RWPE1 (cell line): ENCODE measurements at places on chromosomes 6 and 20.

DNA sequence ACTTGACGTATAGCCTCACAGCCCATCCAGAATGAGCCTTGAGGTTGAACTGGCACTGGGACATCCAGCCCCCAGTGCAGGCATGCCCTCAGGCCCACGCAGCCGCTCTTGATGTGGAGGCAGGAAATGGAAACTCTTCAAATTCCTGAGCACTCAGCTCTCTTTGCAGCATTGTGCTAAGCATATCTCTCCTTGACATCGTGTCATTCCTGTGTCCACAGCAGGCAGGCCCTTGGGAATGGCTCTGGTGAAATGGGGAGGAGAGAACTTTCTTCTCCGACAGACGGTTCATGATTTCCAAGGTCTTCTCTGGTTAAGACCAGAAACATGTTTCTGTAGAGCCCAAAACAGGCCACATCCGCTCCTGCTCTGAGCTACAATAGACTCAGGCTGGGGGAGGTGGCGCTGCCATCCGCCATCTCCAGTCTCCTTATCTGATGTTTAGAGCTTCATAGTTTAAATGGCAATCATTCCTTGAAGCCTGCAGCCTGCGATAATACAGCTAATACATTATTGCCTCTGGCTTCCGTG is 248.8 kb downstream of the CDH4 start:
- DNase-seq = no peak

DNA sequence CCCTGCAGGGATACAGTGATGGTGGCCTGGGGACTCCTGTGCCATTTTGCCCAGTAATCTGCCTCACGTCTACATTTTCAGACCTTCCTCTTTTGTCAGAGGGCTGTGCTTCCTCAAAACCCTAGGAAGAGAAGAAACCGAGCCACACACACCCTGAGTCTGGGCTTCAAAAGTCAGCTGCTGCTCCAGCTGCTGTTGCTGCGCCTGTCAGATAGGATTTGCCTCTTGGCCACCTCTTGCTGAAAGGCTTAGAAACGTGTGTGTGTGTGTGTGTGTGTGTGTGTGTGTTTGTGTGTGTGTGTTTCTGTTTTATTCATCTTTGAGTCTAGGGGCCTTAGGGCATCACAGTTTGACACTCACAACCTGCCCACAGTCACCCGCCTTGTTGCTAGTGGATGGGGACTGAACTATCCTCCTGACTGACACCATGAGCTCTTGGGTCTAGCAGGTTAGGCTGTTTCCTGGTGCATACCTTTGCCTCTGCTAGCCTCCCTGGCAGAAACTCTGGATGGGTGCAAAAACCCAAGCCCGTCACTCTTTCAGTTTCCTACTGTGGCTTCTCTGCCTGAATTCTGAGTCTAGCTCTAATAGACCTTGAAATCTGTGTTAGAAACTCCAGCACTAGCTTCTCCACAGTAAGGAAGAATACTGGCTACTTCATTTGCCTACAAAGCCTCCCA is 94.9 kb upstream of the CEP85L start:
- no peak for DNase-seq

DNA sequence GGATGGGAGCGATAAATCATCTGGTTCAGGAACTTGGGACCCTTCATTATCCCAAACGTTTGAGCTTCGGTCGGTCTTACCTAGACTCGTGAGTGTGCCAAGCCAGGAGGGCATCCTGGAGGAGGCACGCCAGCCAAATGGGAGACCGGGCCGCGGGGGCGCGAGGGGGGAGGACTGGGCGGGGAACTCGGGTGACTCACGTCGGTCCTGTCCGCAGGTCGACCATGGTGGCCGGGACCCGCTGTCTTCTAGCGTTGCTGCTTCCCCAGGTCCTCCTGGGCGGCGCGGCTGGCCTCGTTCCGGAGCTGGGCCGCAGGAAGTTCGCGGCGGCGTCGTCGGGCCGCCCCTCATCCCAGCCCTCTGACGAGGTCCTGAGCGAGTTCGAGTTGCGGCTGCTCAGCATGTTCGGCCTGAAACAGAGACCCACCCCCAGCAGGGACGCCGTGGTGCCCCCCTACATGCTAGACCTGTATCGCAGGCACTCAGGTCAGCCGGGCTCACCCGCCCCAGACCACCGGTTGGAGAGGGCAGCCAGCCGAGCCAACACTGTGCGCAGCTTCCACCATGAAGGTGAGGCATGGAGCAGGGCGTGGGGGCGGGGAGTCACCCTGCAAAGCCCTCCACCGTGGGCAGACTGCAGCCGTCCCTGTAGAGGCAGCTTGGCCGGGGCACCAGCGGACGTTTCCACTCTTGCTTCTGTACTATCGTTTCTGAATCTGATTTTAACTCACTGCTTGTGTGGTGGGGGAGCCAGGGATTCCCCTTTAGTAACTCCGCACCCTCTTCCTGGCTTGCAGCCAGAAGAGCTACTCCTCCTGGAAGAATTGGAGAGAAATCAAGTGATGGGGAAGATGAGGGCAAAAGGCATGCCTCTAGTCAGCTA is 2.7 kb downstream of the BMP2 start:
- peak; percentile 62 for DNase-seq

DNA sequence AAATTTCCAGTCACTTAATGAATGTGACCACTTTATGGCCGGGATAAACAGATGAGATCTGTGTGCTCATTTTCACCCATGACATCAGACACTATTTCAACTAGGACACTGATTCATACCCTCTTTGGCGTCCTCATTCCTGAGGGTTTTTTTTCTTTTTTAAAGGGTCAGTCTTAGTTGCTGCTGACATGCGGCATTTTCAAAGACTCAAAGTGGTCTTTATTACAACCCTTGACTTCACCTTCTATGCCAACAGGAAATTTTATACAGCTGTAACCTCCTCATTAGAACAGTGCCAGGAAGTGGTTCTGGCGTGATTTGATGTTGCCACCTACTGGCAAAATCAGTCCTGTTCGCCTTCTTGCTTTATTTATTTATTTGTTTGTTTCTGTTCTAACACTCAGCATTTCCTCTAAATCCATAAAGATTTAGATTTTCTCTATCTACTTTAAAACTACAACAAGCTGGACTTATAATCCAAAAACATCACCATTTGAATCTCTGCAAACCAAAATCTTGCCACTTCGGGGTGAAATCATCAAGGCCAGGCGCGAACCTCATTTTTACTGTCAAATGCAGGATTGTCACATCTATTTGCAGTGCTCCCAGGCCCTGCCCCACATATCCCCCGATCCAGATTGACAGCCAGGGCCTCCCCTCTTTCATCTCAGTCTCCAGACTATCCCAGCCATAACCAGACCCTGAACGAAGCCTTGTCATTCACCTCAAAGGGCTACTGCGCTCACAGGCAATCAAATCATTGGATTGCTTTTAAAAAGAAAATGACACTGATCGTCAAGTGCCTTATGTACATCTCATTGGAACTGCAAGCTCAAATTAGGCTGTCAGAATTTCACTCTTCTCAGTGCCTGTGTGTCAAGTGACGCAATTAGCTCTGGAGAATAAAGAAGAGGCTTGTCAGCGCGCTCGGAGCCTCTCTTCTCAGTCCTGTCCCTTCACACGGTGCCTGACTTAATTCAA is 77.5 kb downstream of the C6orf118 start:
- peak; percentile 29 for DNase-seq

DNA sequence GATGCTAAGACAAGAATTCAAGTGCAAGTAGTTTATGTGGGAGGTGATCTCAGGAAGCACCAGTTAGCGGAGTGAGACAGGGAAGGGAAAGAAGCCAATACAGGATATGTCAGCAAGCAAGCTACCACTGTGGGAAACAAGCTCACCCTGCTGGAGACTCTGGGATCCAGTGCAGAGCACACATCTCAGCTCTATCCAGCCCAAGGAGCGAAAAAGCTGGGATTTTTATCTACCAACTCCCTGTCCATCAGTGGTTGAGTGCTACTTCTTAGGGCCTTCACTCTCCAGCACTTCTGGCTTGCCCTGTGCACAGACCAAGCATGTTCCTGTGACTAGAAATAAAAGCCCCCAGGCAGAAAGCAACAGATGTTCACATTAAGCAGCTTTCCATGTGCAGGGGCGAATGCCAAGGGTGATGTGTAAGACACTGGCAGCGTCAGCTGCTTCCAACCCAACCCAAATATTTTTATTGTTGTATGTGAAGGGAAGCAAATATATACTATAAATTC is 10.8 kb upstream of the RNF24 start:
- peak; percentile 73 for DNase-seq

DNA sequence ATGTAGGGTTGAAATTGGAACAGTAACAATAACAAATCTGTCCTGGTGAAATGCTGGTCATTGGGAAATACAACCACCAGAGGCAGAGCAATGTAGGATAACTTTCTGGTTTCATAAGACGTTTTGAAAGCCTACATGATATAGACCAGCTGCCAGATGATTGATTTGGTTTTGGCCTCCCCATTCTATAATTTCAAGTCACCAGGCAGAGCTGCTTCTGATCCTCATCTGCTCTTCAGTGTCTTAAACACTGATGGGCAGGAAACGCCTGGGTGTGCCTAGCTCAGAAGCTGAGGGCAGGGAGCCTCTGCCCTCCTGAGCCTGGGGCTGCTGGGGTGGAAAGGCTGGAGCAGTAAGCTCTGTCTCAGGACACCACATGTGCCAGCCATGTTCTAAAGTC is 24.5 kb downstream of the DHX35 start:
- no peak for DNase-seq

DNA sequence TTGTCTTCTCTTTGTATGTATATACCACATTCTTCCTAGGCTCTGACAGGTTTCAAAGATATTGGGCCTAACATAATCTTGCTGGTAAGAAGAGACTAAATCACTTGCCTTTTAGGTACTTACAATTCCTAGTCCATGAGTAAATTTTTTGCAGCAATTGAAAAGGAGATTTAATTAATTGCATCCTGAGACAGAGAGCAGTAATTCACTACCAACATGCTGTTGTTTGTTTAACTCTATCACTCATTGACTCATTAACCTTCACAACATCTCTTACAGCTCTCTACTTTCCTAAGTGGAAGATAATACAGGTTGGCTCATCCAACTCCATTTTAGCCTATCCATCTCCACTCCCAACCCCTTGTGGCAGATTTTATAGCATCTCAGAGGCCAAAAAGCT is 280.4 kb downstream of the ALDH8A1 start:
- no peak for DNase-seq

DNA sequence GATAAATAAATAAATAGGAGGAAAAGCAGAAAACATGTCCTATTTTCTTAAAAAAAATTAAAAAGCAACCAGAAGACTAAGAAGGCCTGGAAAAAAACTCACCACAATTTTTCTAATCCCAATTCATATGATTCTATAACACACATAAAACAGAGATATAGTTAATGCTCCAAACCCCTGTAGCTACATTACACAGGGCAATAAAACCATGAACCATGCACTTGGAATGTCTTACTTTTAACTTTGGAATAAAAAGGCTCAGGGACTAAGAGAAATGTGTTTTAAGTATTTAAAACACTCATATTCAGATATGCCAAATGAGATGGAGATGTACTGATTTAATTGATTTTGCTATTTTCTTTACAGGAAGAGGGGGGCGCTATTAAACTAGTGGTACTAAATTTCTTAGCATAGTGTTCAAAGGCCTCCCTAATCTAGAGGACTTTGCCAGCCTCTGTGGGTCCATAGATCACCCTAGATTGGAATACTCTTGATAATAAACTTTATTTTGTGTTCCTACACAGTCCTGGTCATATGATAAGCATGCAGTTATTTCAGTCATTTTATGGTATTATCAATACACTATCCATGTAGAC is 30.3 kb upstream of the GCM1 start:
- no peak for DNase-seq

GRCh38 chr6:6803180-6803977 is 214.9 kb downstream of the LY86 start:
- peak; percentile 97 for DNase-seq

GRCh38 chr6:70933853-70934252 is 23.0 kb downstream of the B3GAT2 start:
- no peak for DNase-seq

DNA sequence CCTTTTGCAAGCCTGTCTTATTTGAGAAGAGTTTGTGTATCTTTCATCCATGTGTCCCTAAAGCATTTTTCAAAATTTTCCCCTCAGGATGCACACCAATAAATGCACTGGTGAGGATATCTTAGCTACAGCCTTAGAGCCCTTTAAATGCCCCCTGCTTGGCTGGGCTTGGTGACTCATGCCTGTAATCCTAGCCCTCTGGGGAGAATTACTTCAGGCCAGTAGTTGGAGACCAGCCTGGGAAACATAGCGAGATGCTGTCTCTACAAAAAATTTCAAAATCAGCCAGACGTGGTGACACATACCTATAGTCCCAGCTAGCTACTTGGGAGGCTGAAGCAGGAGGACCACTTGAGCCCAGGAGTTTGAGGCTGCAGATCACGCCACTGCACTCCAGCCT is 33.8 kb upstream of the PLCB4 start:
- DNase-seq = no peak

GRCh38 chr20:32599783-32600340 is 14.7 kb upstream of the NOL4L start:
- DNase-seq = no peak

DNA sequence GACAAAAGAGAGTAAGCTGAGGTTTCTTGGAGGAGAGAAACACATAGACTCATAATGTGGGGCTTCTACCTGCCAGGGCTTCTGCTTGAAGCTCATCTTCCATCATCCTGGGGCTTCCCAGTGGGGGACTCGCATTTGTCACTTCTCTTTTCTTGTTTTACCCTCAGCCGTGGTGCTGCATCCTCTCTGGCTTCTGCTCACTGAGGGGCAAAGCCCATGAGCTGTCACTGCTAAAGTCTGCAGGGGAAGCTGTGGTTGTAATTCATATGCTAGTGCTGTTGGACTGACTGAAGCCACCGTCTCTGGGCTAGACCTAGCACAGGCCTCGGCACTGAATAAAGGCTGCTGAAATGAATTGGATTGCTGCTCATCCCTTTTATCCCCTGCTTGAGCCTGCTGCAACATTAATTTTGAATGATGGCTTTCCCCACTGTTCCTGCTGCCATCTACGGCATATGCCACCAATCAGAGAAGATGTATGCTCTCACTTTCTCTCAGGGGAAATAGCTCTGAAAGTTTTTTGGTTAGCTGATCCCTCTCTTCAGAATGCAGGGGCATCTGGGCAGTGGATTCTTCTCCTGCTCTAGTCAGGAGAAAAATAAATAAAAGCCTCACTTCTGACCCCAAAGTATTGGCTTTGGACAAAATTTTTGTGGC is 568.4 kb upstream of the MAP3K7 start:
- DNase-seq = no peak

DNA sequence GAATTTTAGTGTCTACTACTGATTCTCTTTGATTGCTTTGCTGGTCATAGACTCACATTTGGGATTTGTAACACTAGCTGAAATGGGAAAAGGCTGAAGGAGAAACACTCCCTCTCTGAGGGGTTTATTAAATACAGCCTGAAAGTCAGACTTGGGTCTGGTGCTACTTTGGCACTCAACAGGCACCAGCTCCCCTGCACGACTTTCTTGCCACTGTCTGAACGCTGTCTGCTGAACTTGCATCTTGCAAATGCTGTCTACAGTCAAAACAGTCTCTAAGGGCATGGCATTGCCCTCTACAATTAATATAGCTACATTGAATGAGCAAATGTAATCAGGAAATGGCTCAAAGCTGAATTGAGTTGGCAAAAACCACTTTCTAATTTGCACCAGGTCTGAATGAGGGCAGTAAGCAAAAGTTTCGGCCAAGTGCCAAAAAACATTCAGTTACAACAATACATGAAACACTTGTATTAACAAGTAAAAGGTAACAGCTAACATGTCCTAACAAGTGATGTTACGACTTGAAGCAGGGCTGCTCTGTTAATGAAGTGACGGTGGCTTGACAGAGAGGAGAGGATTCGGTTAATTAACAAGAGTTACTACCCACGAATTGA is 119.5 kb downstream of the FOXC1 start:
- peak; percentile 63 for DNase-seq
